ENCODE measurements at places on chromosomes 7 and 10. TPM values are rescaled to one million over a fixed set of nuclear protein-coding genes. Genes with fewer than 3 reads are reported as not detected.

The TCAF2 gene
- 0.19 TPM for total RNA-seq

The PSD gene
- 9.7 TPM for total RNA-seq

GRCh38 chr7:77309714-77310220 is 106.4 kb downstream of the GSAP start:
- DNase-seq, result no peak

DNA sequence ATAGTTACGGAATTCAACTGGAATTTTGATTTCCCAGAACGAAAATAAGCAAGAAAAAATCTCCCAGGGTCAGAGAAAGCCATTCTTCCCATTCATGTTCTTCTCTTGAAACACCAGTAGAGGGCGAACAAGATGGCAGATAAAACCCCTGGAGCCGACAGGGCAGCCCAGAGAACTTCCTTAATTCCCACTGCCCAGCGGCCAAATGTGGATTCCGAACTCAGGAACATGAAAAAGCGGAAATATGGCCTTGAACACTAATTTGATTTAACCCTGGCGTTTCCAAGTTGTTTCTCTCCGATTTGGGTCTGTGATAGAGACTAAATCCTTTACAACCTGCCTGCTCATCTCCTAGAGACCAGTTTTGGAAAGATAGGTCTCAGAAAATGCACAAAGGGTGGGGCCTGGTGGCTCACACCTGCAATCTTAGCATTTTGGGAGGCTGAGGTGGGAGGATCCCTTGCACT is 100.7 kb upstream of the WAC start:
- DNase-seq, result peak; percentile 79

- DNase-seq, result no peak
Observed at GRCh38 chr7:22355620-22356009, 1.3 kb downstream of the RAPGEF5 start.

DNA sequence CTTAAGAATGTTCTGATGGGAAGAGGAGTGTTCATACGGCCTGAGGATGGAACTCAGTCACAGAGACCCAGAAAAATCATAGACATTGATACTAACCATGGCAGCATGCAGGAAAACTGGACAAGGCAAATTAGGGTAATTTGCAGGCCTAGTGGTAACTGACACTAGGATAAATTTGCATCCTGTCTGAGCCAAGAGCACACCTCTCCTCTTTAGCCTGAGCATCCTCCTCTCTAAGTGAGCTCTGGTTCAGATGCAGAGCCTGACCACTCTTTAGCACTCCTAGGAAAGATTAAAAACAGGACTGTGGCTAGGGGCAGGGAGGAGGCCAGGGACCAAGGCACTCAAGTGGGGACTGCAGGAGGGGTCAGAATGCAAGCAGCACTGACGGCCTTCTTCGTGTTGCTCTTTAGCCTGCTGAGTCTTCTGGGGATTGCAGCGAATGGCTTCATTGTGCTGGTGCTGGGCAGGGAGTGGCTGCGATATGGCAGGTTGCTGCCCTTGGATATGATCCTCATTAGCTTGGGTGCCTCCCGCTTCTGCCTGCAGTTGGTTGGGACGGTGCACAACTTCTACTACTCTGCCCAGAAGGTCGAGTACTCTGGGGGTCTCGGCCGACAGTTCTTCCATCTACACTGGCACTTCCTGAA is at the start of gene TAS2R41:
Gene TAS2R41 (plus strand): TSS at position 373 of the 650 bp plus-strand sequence. CDS start 0 bp downstream, at position 373.
- no peak for DNase-seq

- DNase-seq, result no peak
Observed at GRCh38 chr10:58400609-58401008, 15.4 kb downstream of the TFAM start.

DNA sequence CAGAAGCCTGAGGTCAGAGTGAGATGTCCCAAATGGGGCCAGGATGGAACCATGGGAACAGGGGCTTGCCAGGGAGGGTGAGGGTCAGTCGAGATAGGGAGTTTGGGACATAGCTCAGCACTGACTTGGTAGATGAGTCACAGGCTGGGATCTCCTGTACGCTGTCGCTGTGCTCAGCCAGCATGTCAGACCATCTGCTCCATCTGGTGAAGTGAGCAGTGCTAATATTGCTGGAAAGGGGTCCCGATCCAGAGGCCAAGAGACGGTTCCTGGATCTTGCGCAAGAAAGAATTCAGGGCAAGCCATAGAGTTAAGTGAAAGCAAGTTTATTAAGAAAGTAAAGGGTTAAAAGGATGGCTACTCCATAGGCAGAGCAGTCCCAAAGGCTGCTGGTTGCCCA is 505.6 kb downstream of the GALNT17 start:
- no peak for DNase-seq

DNA sequence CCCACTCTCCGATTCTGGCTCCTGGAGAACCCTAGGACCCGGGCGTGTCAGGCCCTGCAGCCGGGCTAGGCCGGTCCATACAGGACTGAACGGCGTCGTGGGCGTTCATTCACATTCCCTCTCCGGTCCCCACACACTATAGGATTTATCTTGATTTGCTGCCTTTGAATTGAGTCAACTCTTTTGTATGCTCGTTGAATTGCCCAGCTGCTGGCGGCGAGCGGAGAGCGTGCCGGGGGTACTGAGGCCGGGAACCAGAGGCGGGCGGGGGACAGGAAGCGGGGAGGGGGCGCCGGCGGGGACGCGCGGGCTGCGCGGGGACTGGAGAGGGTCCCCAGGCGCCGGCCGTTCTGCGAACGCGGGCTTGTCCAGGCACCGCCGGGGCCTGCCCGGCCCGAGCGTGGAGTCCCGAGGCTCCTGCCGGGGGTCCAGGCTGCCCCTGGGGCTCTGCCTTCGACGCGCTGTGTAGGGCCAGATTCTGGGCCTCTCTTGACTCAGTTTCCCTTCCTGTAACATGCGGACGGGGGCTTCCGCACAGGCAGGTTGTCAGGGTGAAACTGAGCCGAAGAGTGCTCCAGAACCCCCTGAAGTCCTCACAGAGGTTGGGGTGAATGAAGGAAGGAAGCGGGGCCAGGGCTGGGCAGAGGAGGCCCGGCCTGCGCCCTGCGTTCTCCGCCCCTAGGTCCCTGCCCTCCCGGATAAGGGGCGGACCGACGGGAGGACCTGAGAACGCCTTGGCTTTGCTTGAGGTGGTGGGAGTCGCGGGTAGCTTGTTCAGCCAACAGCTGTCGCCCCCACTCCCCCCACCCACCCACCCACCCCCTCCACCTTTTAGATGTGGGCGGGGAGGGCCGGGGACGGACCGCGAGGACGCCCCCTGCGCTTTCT is 769 bp upstream of the ELFN1 start:
- DNase-seq, result no peak

DNA sequence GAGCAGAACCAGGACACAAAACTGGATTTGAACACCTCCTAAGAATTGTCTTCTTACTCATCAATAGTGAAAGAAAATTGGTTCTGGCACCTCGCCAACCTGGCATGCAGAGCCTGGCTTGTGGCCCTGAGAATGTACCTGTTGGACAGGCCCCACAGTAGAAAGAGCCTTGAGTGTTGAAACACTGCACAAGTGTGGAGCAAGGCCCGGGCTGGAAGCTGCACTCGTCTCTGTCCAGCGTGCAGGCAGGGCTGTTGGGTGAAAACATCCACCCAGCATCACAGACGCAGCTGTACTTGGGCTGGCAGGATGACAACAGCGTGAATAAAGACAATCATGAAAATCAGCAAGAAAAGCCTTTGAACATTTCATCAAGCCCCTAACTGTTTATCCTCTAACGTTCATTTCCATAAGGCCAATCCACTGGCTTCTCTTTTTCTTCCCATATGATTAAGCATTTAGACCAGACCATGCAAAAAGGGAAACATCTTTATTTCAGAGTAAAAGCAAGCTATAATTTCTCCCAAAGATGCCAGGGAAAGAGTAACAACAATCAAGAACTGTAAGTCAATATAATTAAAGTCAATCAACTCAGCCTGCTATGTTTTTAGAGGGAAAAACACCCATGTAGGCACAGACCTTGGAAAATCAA is 15.6 kb downstream of the CUBN start:
- DNase-seq, result no peak

GRCh38 chr10:60937784-60938654 is 6.0 kb downstream of the RHOBTB1 start:
- no peak for DNase-seq

DNA sequence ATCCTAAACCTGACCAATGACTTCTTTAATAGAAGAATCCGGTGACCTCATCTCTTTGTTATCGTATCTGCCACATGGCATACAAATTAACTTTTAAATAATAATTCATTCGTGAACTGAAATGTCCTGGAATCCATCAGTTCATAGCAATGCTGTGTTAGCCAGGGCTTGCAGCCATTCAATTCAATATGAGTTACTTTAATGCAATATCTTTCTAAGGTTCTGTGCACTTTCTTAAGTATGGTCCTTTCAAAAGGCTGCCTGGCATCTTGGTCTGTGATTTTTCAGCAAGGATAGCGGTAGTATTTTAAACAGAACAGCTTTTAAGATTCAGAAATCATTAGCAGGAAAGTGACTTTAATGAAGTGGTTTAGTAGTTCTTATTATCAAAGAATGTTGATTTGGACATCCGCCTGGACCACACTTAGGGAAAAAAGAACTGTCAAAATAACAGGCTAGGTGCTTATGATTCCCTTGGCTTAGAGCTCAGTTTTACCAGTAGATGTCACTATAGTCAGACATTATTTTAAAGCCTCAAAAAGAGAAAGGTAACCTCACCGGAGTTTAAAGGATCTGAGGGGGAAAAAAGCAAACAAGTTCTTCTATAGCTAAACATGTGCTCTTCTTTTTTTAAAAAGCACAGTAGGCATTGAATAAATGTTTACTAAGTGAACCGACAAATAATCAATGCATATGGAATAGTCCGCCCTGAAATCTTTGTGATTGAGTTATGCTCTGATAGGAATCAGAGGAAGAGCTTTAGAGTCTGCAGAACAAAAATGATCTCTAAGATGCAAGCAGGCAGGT is 22.7 kb downstream of the SLC35G1 start:
- no peak for DNase-seq

GRCh38 chr10:49747303-49747646 is 14.8 kb downstream of the OGDHL start:
- no peak for DNase-seq

- DNase-seq, result no peak
Observed at GRCh38 chr7:55121249-55121648, 102.4 kb downstream of the EGFR start.

DNA sequence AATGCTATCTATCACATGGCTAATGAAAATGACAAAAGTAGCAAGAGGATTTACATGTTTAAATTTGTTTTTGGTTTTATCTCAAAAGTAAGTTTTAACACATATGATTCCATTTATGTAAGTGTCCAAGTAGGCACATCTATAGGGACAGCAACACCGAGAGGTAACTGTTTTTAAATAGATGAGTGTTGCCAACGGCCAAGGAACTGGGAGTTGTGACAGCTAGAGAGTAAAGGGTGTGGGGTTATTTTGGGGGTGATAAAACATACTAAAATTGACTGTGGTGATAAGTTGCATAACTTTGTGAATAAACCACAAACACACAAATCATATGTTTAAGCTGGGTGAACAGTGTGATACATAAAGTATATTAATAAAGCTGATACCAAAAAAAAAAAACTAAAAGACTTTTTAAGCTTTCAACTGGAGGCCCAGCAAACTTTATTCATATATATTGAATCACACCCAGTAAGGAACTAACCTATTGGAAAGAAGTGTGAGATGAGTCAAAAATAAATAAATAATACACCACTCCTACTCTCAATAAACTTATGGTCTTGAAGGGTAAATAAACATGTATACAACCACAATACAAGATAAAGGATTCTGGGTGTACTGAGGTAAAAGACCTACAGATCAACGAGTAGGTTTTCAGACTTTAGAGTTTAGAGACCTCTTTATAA is 33.0 kb downstream of the LRRC72 start:
- DNase-seq, result no peak

All from right atrium auricular region (tissue), 2 donors.